ENCODE measurements at places on chromosomes 7 and 10.

DNA sequence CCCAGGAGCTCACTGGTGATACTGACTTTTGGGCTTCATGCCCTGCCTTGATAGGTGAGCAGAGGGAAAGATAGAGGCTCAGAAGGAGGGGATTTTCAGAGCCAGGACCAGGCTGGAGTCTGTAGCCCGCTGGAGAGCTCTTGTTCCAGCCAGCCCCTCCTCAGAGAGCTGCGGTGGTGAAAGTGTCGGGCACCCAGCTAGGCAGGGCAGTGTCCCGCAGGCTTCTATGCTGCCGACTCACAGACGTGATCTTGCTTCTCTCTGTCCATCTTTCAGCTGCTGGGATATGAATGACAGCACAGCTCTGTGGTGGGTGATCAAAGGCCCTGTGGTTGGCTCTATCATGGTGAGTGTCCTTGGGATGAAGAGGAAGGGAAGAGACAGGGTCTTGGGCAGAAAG is 35.2 kb downstream of the ADCYAP1R1 start:
- DNase-seq, result no peak

DNA sequence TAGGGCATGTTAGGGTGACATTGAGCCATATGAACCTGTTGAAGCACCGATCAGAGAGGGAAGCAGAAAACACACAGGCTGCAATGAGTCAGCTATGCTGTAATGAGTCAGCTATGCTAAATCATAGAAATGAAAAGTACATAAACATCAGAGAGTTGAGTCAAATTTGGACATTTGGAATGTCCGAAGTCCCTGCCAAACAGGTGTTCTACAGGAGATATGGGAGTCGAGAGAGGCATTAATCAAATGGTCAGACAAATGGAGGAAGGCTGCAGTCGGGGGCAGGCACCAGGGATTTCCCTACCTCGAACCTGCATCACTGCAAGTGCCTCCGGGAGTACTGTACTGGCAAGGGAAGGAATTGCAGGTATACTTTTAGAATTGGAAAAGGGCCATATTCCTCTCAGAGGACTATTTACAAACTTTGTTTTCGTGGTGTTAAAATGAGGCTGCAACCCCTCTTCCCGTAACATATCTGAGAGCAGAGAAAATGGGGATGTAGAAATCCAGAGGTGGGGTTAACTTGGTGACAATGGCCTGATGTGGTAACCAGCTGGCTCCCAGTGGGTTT is 8.8 kb upstream of the ZC3HAV1 start:
- no peak for DNase-seq

- no peak for DNase-seq
Measured at GRCh38 chr7:101957744-101958525, 140.5 kb downstream of the CUX1 start.

DNA sequence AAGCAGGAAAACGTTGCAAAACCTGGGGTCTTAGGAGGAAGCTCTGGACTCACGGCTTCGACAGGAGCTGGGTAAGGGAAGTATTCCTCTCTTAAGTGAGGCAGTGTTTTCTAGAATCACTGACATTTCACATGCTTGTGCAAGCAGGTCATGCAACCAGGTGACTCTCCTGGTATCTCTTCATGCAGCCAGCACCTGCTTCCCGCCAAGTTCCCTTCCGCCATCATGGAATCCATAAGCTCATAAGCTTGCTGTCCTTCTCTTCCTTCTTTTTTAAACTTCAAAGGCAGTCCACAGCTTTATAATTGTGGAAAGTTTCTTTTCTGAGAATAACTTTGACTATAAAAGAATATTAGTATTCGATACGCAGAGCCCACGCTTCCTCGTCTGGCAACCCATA is 256.1 kb downstream of the TCERG1L start:
- DNase-seq, result no peak

DNA sequence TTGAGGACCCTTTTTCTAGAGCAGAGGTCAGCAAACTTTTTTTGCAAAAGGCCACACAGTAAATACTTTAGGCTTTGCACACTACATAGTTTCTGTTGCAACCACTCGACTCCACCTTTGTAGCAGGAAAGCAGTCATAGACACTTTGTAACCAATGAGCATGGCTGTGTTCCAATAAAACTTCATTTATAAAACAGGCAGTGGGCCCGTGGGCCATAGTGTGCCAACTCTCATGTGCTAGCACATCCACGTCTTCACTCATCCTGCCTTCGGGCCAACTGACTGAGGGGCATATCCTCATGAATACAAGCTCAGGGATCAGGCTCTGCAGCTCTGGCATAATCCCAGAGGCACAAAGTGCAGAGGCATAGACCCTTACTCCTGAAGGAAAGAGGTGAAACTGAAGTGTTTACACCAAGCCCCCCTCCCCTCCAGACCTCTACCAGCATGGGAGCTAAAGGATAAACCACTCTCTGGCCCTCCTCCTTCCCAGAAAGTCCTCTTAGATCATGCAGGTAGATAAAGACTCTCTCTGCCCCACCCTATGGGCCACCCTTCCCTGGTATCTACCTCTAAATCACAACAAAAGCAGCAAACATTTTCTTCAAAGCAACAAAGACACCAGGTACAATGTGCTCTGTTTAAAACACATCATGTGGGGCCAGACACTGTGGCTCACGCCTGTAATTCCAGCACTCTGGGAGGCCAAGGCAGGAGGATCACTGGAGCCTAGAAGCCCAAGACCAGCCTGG is 71.0 kb downstream of the DLG5 start:
- no peak for DNase-seq

DNA sequence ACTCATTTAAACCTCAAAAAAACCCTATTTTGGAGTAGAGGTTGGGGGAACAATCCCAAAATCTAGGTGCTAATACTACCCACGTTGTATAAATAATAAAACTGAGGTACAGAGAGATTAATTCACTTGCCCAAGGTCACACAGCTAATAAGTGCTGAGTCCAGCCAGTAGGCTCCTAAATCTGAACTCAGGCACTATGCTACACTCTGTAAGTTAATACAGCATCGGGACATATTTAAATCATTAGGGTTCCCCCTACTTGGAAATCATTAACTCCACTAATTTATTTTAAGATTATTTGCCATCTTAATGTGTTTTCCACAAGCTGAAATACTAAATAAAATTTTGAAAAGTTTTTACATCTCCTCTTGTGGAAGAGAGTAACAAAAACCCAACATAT is 24.2 kb downstream of the PIP4K2A start:
- no peak for DNase-seq

GRCh38 chr7:41870461-41871138 is 167.7 kb upstream of the INHBA start:
- no peak for DNase-seq

DNA sequence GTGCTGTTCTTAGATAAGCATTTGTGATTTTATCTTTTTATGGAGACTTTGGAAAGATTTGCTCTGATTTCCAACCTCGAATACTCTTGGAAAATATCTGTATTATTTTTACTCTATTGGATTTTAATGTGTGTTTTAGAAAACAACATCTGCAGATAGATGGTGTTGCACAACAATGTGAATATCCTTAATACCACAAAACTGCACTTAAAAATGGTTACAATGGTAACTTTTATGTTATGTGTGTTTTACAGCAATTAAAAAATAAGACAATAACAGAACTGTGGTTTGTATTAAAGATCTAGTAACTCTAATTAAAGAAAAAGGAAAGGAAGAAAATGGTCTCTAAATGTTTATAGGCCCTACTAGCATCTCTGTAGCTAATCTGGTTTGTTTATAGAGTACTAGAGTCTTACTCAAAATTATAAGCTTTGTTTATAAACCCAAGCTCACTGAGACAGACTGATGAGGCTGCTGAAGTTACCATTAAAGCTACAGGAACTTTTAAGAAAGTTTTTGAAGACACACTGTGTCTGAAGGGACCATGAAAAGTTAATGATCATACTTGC is 74.6 kb upstream of the CC2D2B start:
- DNase-seq, result no peak

DNA sequence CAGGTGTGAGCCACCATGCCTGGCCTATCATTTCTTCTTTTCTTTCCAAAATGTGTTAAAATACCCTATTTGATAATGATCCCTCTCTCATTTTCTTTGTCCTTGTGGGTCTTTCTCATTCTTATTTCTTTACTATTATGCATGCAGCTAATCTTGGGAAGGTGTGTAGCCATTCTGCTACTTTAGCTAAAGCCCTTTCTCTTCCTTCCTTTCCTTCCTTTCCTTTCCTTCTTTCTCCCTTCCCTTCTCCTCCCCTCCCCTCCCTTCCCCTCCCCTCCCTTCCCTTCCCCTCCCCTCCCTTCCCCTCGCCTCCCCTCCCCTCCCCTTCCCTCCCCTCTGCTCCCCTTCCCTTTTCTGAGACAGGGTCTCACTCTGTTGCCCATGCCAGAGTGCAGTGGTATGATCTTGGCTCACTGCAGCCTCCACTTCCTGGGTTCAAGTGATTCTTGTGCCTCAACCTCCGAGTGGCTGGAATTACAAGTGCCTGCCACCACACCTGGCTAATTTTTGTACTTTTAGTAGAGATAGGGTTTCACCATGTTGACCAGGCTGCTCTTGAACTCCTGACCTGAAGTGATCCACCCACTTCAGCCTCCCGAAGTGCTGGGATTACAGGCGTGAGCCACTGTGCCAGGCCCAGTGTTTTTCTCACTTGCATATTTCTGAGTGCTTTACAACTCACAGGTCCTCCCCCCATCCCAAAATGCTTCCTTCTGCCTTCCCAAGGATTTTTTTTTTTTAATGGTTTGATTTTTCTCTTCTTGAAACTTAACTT is 42.3 kb downstream of the HIP1 start:
- DNase-seq, result no peak

GRCh38 chr7:108002726-108003598 is at the start of gene LAMB1:
Gene LAMB1 (minus strand): TSS chr7:108003161. CDS start chr7:108002885, 276 bp downstream.
- no peak for DNase-seq

DNA sequence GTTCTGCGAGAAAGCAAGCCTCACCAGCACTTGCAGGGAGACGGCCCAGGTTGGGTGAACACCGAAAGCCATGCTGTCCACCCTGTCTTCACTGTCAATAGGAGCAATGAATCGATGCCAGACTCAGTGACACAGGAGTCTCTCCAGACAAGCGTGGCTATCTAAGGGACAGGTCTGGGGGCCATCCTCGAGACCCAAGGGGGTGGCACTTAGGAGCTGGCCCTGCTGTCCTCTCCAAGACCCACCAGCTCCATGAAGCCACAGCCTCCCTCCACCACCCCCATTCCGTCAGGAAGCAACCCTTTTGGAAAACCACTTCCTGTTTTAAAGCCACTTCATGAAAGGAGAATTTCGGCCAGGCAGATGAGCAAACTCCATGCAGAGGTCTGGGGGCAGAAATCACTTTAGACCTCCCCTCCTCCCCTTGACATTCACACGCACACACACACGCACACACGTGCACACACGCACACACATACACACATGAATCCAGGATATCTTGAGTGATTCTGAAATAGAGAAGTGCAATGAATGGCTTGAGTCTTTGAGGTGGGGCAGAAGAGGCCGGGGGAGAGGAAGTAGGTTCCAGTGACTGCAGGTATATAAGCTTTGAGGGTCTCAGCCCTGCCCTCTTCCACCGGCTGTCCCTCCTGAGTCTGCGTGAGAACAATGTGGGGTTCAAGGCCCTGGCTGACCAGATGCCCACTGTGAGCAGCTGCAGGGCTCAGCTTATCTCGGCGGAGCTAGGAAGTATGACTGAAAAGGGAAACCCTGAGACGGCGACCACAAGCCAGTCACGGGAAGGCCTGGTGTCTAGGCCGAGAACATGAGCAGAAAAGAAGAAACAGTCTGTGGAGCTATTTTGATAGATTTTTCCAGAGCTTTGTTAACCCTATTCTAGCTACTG is 25.0 kb downstream of the RGS10 start:
- DNase-seq, result no peak

- DNase-seq, result no peak
Measured at GRCh38 chr10:112131996-112132395, 51.6 kb downstream of the GPAM start.

DNA sequence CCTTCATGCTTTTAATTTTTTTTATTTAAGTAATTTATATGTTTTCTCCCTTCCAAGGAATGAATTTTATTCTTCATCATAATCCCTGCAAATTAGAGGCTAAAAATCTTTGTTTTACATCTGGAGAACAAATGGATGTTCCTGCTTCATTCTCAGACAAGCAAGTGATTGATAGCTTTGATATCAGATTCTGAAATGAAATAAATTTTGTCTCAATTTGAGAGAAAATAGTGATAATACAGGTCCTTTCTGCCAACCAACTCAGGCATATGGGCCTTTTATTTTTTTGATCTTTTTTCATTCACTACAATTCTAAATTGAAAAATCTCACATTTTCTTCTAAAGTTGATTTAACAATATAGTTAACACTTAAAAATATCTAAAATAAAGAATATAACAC is 427.1 kb downstream of the EXOC4 start:
- DNase-seq, result no peak

- DNase-seq, result no peak
Measured at GRCh38 chr10:44960482-44961229, 1.1 kb downstream of the RASSF4 start.
